ENCODE measurements at places on chromosomes 2 and 18. TPM values are rescaled to one million over a fixed set of nuclear protein-coding genes. Genes with fewer than 3 reads are reported as not detected.

- H3K36me3 ChIP-seq = no peaks in the 10 kb centered on the region
- no peak overlapping the region for H3K4me3 ChIP-seq
- DNase-seq = no peak
- H3K4me1 ChIP-seq = no peaks in the 10 kb centered on the region
- no peak overlapping the region for H3K27ac ChIP-seq
- no peaks in the 10 kb centered on the region for H3K27me3 ChIP-seq
Observed at GRCh38 chr2:2739231-2739795, 408.2 kb upstream of the MYT1L start.

STARD7 gene
- total RNA-seq = 347 TPM

FOXI3 gene
- not detected for total RNA-seq

PRKRA gene
- 124 TPM for total RNA-seq

- H3K4me3 ChIP-seq = no peak overlapping the region
- peaks cover 55% of the 10 kb centered on the region for H3K4me1 ChIP-seq
- DNase-seq = no peak
- H3K36me3 ChIP-seq = peaks cover 20% of the 10 kb centered on the region
Observed at GRCh38 chr18:3269241-3269913, 7.4 kb downstream of the MYL12B start.

- no peaks in the 10 kb centered on the region for H3K36me3 ChIP-seq
- H3K4me3 ChIP-seq = no peak overlapping the region
Observed at GRCh38 chr2:200765139-200765951, 46.4 kb upstream of the BZW1 start.

DNA sequence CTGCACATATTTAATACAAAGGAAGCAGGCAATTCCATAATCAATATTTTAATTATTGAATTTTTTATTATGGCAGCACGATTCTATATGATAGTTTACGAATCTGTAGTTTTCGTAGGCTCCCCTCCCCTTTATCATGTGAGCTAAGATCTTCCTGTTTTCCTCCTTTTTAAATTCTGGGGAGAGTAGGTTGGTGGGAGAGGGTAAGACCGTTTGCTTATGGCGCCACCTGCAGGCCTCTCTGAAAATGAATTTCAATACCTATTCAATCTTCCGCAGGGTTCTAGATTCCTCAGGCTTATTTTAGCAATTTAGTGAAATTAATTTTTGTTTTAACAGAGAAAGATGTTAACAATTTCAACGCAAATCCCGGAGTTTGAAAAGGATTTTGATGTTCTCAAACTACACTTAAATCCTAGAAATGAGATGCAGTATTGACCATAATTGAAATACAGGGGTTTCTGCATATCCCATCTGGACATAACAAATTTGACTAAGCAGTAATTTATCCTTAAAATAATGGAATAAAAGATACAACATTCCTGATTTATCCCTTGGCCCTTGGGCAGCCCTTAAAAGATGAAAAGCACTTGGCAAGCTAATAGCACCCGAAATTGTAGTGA lies 12.8 kb upstream of the GBX2 start:
- no peak for DNase-seq
- H3K36me3 ChIP-seq = no peaks in the 10 kb centered on the region
- no peak overlapping the region for H3K27ac ChIP-seq
- no peak overlapping the region for H3K4me3 ChIP-seq
- H3K4me1 ChIP-seq = peaks cover 15% of the 10 kb centered on the region
- peaks cover 59% of the 10 kb centered on the region for H3K27me3 ChIP-seq

MEP1B gene
- not detected for total RNA-seq

- H3K4me3 ChIP-seq = no peak overlapping the region
- no peak overlapping the region for H3K27ac ChIP-seq
- no peaks in the 10 kb centered on the region for H3K27me3 ChIP-seq
- DNase-seq = no peak
- H3K4me1 ChIP-seq = no peaks in the 10 kb centered on the region
Observed at GRCh38 chr18:13026583-13027270, 35.6 kb downstream of the CEP192 start.

USP37 gene
- total RNA-seq = 12.4 TPM

GRCh38 chr2:10256515-10257031 lies 46.1 kb upstream of the HPCAL1 start:
- DNase-seq = no peak
- no peaks in the 10 kb centered on the region for H3K36me3 ChIP-seq
- no peaks in the 10 kb centered on the region for H3K4me1 ChIP-seq
- no peak overlapping the region for H3K27ac ChIP-seq
- no peak overlapping the region for H3K4me3 ChIP-seq
- H3K27me3 ChIP-seq = no peaks in the 10 kb centered on the region

GRCh38 chr2:2746731-2747130 lies 415.7 kb upstream of the MYT1L start:
- H3K4me1 ChIP-seq = no peaks in the 10 kb centered on the region
- no peak overlapping the region for H3K4me3 ChIP-seq
- H3K27ac ChIP-seq = no peak overlapping the region

- no peaks in the 10 kb centered on the region for H3K27me3 ChIP-seq
- no peaks in the 10 kb centered on the region for H3K36me3 ChIP-seq
- H3K4me1 ChIP-seq = peaks cover 25% of the 10 kb centered on the region
- H3K4me3 ChIP-seq = no peak overlapping the region
Observed at GRCh38 chr2:234974501-234975385, 22.9 kb downstream of the SH3BP4 start.

SPDYA gene
- not detected for total RNA-seq

GRCh38 chr2:67848551-67849285 lies 214.1 kb downstream of the C1D start:
- no peaks in the 10 kb centered on the region for H3K36me3 ChIP-seq
- H3K27me3 ChIP-seq = no peaks in the 10 kb centered on the region
- no peak overlapping the region for H3K4me3 ChIP-seq
- no peak for DNase-seq
- H3K27ac ChIP-seq = no peak overlapping the region

GRCh38 chr18:13028869-13029268 lies 37.7 kb downstream of the CEP192 start:
- DNase-seq = no peak
- peak overlapping the region; percentile 8 for H3K27ac ChIP-seq
- no peaks in the 10 kb centered on the region for H3K4me1 ChIP-seq
- H3K27me3 ChIP-seq = no peaks in the 10 kb centered on the region
- H3K36me3 ChIP-seq = no peaks in the 10 kb centered on the region

VIT gene
- 27.3 TPM for total RNA-seq

GRCh38 chr18:69838620-69839411 lies 108.9 kb downstream of the CD226 start:
- DNase-seq = no peak
- no peak overlapping the region for H3K4me3 ChIP-seq
- no peaks in the 10 kb centered on the region for H3K36me3 ChIP-seq
- H3K27me3 ChIP-seq = no peaks in the 10 kb centered on the region
- no peaks in the 10 kb centered on the region for H3K4me1 ChIP-seq

DNA sequence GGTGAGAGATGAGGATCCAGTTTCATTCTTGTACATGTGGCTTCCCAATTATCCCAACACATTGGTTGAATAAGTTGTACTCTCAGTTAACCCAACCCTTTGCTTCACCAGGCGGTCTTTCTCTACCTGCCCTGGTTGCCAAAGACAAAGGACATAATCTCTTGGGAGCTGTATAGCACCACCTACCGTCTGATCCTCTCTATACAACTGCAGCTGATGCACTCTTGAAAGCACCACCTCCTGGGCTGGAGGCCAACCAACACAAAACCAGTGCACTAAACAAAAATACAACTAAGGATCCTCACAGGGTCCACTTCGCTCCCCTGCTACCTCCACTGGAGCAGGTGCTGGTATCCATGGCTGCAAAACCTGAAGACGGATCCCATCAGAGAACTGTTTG lies 473.6 kb upstream of the NRXN1 start:
- no peaks in the 10 kb centered on the region for H3K27me3 ChIP-seq
- no peak overlapping the region for H3K4me3 ChIP-seq
- H3K27ac ChIP-seq = no peak overlapping the region
- DNase-seq = no peak

DNA sequence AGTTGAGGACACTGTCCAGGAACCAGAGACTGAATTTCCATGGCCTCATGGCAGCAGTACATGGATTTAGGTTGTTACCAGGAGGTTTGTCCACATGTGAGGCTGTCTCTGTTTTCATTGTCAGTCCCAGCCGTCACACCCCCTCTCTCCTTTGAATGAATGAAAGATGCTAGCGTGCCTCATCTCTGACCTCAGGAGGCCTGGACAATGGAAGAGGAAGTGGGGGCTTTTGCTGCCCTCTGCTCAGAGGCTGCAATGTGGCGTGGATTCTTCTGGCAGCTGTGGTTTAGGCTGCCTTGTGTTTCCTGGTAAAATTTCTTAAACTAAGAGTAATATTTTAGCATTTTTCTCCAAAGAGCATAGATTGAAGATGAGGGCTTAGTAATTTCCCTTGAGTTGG lies 47.5 kb downstream of the RAB31 start:
- no peaks in the 10 kb centered on the region for H3K36me3 ChIP-seq
- H3K4me3 ChIP-seq = no peak overlapping the region
- DNase-seq = no peak
- no peaks in the 10 kb centered on the region for H3K4me1 ChIP-seq

DNA sequence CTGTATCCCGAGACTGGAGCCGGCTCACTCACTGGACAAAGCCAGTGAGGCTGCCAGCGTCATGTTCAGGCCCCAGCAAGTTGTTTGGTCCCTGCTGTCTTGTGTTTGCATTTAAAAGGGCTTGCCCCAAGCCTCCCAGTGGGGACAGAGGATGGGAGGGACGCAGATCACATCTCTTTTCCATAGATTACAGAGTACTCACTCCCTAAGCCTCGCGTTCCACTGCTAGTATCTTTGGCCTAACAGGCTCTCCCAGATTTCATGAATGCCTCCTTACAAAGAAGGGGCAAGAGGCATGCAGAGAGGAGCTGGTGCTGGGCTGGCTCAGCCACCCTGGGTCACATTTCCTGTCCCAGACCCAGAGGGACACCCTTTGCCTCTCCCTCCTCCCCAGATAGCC lies 59.1 kb downstream of the CMPK2 start:
- no peak overlapping the region for H3K4me3 ChIP-seq
- H3K4me1 ChIP-seq = no peaks in the 10 kb centered on the region
- DNase-seq = no peak
- H3K27me3 ChIP-seq = peaks cover 3% of the 10 kb centered on the region

DNA sequence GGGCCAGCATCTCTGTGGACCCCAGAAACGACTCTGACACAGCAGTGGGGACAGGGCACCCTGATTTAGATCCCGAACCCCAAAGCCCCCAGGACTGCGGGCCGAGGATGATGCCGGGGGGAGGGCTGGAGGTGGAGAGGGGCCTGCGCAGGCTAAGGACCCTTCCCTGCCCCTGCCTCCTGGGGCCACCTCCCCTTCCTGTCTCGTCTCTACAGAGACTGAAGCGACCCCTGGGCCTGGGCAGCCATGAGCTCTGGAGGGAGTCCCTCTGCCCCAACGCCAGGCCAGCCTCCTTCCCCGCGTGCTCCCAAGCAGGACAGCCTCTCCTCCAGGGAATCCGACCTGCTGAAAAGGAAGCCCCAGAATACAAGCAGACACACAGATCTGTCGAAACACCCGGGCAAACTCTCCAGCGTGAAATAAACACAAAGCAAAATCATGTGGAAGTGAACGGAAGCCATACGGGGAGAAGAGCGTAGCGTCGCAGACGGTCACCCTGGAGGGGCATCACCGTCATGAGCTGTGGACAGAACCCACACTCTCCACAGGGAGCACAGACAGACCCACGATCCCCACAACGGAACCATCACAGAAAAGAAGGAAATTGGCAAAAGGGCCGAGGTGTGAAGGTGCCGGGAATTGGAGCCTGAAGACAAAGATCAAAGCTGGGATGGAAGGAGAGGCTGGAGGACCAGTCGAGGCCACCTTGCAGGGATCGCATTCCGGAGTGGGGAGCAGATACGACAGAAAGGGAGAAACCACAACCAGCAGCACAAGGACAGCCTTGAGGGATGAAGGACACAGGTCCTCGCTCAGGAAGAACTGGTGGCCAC lies 51.0 kb upstream of the CTDP1 start:
- no peaks in the 10 kb centered on the region for H3K27me3 ChIP-seq
- H3K4me1 ChIP-seq = no peaks in the 10 kb centered on the region
- H3K36me3 ChIP-seq = no peaks in the 10 kb centered on the region
- no peak overlapping the region for H3K27ac ChIP-seq
- DNase-seq = no peak

SERPINB10 gene
- not detected for total RNA-seq

DNA sequence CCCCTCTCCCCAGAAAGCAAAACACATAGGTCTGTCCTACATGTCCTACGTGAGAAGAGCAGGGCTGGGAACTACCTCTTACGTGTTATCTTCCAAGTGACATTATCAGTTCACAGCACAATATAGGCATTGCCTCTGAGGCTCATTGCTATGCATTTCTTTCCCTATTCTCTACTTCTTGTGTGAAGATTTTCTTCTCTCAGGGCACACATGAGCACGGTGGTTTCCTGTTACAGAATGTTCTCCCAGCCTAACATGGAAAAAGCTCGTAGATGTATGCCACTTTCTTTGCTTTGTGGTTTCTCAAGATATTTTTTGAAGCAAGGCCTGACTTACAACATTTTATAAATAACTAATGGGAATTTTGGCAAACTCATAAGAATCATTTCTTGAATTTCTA lies 19.4 kb upstream of the DSC3 start:
- H3K27ac ChIP-seq = no peak overlapping the region
- no peaks in the 10 kb centered on the region for H3K36me3 ChIP-seq
- no peaks in the 10 kb centered on the region for H3K4me1 ChIP-seq
- H3K27me3 ChIP-seq = no peaks in the 10 kb centered on the region

CTNNA2 gene
- not detected for total RNA-seq

DNA sequence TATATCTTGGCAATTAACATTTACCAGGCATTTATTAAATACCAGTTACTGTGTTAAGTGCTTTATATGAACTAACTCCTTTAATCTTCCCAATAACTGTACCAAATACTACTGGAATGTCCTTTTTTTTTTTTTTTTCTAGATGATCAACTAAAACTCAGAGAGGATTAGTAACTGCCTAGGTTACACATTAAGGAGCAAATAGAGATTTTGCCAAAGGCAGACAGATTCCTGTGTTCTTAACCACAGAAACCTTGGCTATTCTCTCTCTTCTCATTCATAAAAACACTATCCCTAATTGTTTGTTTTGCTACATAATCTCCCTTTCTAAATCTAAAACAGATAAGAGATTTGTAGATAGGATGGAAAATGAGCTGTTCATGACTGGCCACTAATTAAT lies 13.3 kb downstream of the DHX57 start:
- no peak overlapping the region for H3K4me3 ChIP-seq
- H3K27ac ChIP-seq = no peak overlapping the region
- peaks cover 7% of the 10 kb centered on the region for H3K36me3 ChIP-seq
- no peaks in the 10 kb centered on the region for H3K4me1 ChIP-seq

- no peaks in the 10 kb centered on the region for H3K27me3 ChIP-seq
- H3K27ac ChIP-seq = no peak overlapping the region
- peaks cover 12% of the 10 kb centered on the region for H3K4me1 ChIP-seq
- no peak for DNase-seq
Observed at GRCh38 chr18:12839057-12839525, 44.9 kb downstream of the PTPN2 start.

DNA sequence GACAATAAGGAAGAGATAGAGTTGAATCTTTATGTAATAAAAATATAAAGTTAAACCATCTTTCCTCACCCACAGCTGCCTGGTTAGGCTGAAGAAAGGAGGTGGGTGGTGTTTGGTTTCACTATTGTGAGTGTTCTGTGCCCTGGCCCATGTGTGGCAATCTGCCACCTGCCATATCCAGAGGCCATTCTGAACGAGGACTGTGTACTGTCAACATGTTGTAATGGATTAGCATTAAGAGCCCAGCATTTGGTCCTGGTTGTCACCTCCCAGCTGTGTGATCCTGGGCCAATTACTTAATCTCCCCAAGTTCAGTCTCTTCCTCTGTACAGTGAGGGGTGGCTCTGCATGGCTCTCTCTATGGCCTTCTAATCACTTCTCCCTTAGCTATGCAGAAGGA lies 118.2 kb upstream of the SEC11C start:
- peak; percentile 62 for DNase-seq
- H3K27me3 ChIP-seq = no peaks in the 10 kb centered on the region
- H3K27ac ChIP-seq = peak overlapping the region; percentile 81

GRCh38 chr2:132437852-132438669 lies 21.5 kb downstream of the GPR39 start:
- DNase-seq = no peak
- H3K4me1 ChIP-seq = no peaks in the 10 kb centered on the region
- no peak overlapping the region for H3K27ac ChIP-seq
- H3K27me3 ChIP-seq = no peaks in the 10 kb centered on the region
- no peak overlapping the region for H3K4me3 ChIP-seq

Data from gastrocnemius medialis (tissue), 4 donors.